Thoracic aorta (tissue), 2 donors: ENCODE measurements at places on chromosomes 1 and 21. TPM values are rescaled to one million over a fixed set of nuclear protein-coding genes. Genes with fewer than 3 reads are reported as not detected.
A peak's percentile ranks its signal among the peaks of the same experiment; 100 is the strongest.

- H3K36me3 ChIP-seq: no peaks in the 10 kb centered on the region
- H3K4me1 ChIP-seq: no peaks in the 10 kb centered on the region
- no peaks in the 10 kb centered on the region for H3K27me3 ChIP-seq
- no peak overlapping the region for H3K27ac ChIP-seq
- DNase-seq: no peak
- no peak overlapping the region for H3K4me3 ChIP-seq
Measured at GRCh38 chr1:57927003-57927402, 503.1 kb upstream of the DAB1 start.

- H3K4me3 ChIP-seq: peak overlapping the region; percentile 68
- H3K4me1 ChIP-seq: peaks cover 27% of the 10 kb centered on the region
- H3K27ac ChIP-seq: no peak overlapping the region
- no peaks in the 10 kb centered on the region for H3K36me3 ChIP-seq
- no peaks in the 10 kb centered on the region for H3K27me3 ChIP-seq
- DNase-seq: no peak
Measured at GRCh38 chr1:154867841-154868605, 2.1 kb downstream of the KCNN3 start.

- no peak overlapping the region for H3K4me3 ChIP-seq
- H3K4me1 ChIP-seq: no peaks in the 10 kb centered on the region
- H3K27ac ChIP-seq: no peak overlapping the region
- H3K36me3 ChIP-seq: peaks cover 19% of the 10 kb centered on the region
- no peaks in the 10 kb centered on the region for H3K27me3 ChIP-seq
Measured at GRCh38 chr1:93155335-93155734, 24.9 kb downstream of the TMED5 start.

GRCh38 chr1:222620566-222620965 is 2.7 kb downstream of the MIA3 start:
- H3K4me3 ChIP-seq: no peak overlapping the region

DNA sequence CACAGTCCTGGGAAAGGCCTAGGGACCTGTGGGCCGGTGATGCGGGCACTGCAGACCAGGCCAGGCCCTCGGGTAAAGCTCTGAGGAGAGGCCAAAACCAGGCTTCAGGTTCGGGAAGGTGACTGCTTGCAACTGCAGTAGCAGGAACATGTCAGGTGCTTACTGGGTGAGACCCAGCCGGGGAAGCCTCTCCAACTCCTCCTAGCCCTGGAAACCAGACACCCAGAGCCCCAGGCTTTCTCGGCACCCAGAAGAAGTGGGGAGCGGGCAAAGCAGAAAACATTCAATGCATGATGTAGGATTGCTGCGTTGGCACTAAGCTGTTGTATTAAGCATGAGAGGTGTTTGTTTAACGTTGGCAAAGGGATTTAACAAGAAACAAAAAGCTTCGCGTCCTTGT is 20.2 kb upstream of the GNPAT start:
- H3K27ac ChIP-seq: no peak overlapping the region
- no peaks in the 10 kb centered on the region for H3K4me1 ChIP-seq
- no peak overlapping the region for H3K4me3 ChIP-seq
- H3K36me3 ChIP-seq: peaks cover 14% of the 10 kb centered on the region
- H3K27me3 ChIP-seq: no peaks in the 10 kb centered on the region
- no peak for DNase-seq

DNA sequence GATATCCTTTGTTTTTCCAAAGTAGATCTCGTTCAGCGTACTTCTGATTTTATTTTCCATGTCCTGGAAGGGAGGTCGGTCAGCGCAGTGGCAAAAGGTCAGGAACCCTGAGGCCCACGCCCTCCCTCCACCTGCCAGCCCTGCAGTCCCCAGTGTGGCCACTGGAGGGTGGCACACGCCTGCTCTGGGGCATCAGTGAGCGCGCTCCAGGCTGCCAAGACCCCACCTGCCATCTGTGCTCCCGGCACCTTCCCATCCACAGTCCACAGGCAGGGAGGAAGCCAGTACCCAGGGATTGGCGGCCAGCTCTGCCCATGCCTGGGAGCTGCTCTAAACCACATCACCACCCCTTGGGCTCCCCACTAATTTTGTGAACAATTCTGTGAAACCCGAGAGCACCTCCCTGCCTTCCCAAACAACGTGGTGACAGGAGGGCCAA is 32.3 kb downstream of the SLC66A1 start:
- no peak overlapping the region for H3K4me3 ChIP-seq
- no peak overlapping the region for H3K27ac ChIP-seq
- peaks cover 32% of the 10 kb centered on the region for H3K36me3 ChIP-seq
- H3K4me1 ChIP-seq: peaks cover 6% of the 10 kb centered on the region

DNA sequence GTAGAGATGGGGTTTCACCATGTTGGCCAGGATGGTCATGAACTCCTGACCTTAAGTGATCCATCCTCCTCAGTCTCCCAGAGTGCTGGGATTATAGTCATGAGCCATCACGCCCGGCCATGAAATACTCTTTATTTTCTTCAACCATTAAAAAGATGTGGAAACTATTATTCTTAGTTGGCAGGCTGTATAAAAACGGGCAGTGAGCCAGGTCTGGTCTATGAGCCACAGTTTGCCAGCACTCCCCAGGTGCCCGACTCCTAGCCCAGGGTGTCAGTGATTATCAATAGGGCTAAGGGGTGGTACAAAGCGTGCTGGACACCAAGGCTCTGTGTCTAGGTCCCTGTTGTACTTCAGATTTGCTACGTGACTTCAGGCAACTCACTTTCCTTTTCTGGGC is 3.7 kb upstream of the TMEM61 start:
- no peak overlapping the region for H3K4me3 ChIP-seq
- peaks cover 22% of the 10 kb centered on the region for H3K4me1 ChIP-seq
- DNase-seq: no peak
- no peaks in the 10 kb centered on the region for H3K27me3 ChIP-seq

The PYGO2 gene
- 21.4 TPM for total RNA-seq

DNA sequence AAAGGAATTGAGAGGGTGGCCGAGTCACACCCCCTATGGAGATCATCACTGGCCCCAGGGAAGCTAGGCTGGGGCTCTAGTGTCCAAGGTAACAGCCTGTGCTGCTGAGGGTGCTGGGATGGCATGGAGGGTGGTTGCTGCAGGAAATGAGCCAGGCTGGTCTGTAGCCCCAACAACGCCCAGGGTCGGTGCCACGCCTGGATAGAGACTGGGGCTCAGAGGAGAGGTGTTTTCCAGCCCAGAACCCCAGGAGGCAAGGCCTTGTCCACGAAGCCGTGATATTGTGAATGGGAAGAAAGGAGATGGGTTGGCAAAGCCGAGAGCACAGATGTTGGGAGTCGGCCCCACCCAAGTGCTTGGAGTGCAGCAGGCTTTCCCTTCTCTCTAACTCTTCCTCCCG is 68.9 kb upstream of the ACTRT2 start:
- H3K4me1 ChIP-seq: peaks cover 10% of the 10 kb centered on the region
- H3K27ac ChIP-seq: no peak overlapping the region
- H3K36me3 ChIP-seq: no peaks in the 10 kb centered on the region
- H3K27me3 ChIP-seq: no peaks in the 10 kb centered on the region
- no peak for DNase-seq

The VAV3 gene
- 7.7 TPM for total RNA-seq

DNA sequence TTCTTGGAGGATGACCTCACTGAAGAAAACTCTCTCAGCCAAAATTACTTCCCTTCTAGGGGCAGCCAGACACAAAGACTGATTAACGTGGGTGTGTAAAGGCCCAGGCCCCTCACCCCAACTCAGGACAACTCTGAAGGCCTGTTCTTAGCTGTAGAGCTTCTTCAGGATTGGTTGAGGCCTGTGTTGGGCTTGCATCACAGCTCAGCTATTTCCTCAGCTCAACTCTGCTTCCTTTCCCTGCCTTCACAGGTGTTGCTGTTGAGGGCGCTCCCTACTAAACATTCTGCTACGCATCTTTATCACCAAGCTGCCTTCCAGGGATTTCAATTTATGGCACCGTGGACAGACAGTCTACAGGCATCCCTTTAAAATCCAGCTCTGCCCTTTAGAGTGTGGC is 36.8 kb downstream of the MAB21L3 start:
- H3K4me1 ChIP-seq: peaks cover 8% of the 10 kb centered on the region
- H3K27me3 ChIP-seq: no peaks in the 10 kb centered on the region
- H3K4me3 ChIP-seq: no peak overlapping the region
- no peak for DNase-seq

The BRINP2 gene
- not detected for total RNA-seq

GRCh38 chr1:225627304-225627947 is 25.5 kb downstream of the ENAH start:
- no peak for DNase-seq
- no peak overlapping the region for H3K4me3 ChIP-seq
- H3K27me3 ChIP-seq: no peaks in the 10 kb centered on the region
- H3K27ac ChIP-seq: no peak overlapping the region

DNA sequence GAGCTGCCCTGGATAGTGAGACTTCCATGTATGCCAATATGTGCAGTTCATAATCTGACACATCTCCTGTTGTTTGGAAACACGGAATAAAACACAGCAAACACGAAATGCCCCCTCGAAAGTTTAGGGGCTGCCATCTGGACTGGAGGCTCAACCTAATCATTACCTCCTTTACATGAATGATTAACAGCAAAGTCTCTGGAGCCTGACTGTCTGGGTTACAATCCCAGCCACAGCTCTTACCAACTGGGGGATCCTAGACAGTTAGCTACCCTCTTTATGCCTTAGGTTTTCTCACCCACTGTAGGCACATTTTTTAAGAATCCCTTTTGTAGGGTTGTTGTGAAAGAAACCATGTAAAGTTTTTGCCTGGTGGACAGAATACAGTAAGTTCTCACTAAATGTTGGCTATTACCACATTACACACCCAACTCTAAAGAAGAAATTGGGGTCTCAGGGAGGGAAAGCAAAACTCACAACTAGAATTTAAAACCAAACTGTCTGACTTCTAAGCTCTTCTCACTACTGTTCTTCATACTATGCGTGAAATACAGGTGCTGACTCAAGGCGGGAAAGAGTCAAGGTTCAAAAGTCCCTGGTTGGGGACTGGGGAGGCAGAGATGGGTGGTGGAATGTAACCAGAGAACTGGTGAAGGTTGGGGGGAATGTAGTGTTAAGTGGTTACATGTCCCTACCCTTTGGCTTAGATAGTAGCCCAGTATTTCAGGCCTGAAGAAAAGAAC is 24.2 kb downstream of the CYP4A22 start:
- no peaks in the 10 kb centered on the region for H3K36me3 ChIP-seq
- no peak for DNase-seq
- no peak overlapping the region for H3K27ac ChIP-seq
- no peaks in the 10 kb centered on the region for H3K4me1 ChIP-seq

GRCh38 chr1:228865627-228866330 is 130.5 kb downstream of the RHOU start:
- no peaks in the 10 kb centered on the region for H3K27me3 ChIP-seq
- no peaks in the 10 kb centered on the region for H3K36me3 ChIP-seq
- no peak overlapping the region for H3K27ac ChIP-seq
- DNase-seq: no peak
- H3K4me1 ChIP-seq: peaks cover 3% of the 10 kb centered on the region
- H3K4me3 ChIP-seq: no peak overlapping the region

GRCh38 chr1:233518344-233518743 is 95.6 kb upstream of the KCNK1 start:
- H3K36me3 ChIP-seq: no peaks in the 10 kb centered on the region
- no peak for DNase-seq
- no peaks in the 10 kb centered on the region for H3K4me1 ChIP-seq
- H3K27ac ChIP-seq: no peak overlapping the region
- H3K27me3 ChIP-seq: no peaks in the 10 kb centered on the region

The ITLN2 gene
- 3.0 TPM for total RNA-seq

GRCh38 chr1:23286401-23286800 is 57.7 kb downstream of the HNRNPR start:
- no peaks in the 10 kb centered on the region for H3K4me1 ChIP-seq
- H3K27ac ChIP-seq: no peak overlapping the region
- no peak overlapping the region for H3K4me3 ChIP-seq
- DNase-seq: no peak
- no peaks in the 10 kb centered on the region for H3K36me3 ChIP-seq
- no peaks in the 10 kb centered on the region for H3K27me3 ChIP-seq
